ENCODE measurements at places on chromosomes 11 and 22.

DNA sequence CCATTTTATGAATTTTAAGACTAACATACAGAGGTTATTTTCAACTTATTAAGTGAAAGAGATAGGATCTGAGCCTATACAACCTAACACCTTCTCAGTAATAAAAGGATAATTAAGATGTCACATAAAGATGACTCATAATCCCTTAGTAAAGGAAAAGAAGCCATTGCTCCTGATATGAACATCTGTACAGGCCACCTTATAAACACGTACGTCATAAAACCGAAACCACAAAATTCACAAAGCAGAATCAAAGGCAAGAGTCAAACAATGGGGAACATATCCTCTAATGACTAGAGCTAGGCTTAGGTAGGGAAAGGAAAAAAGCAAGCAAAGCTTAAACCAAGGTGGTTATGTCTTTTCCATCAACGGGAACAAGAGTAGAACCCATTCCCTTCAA, 103.5 kb downstream of the KCNA4 start:
- DNase-seq: no peak

DNA sequence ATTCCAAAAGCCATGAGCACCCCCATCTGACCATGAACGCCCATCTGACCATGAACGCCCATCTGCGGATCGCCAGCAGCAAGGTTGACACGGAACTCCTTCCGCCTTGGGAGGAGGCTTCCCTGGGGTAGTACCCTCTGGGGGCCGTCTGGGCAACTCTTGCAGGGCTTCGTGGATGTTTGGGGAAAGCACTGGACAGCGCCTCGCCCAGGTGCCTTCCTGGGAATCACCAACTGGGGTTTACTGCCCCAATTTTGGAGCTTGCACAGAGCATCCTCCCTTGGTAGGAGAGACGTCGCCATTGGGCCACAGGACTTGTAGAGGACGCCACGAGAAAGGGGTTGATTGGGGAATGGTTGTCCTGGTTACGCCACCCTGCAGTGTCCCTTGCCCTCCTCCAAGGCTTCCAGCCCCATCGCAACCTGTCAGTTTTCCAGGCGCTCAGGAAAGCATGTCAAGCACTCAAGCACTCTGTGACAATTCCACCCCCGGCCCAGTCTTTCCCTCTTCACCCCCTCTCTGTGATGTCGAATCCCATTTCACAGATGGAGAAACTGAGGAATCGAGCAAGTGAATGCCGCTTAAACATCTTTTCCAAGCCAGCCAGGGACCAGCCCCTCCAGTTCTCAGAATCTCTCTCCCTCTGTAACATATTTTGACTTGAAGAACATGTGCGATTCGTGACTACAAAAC, 914 bp upstream of the PRDM11 start:
- DNase-seq: no peak

GRCh38 chr11:2439820-2440219, 4.5 kb downstream of the TRPM5 start:
- no peak for DNase-seq

- DNase-seq: no peak
These were observed 12.3 kb upstream of the SHANK3 start for GRCh38 chr22:50660306-50660705.

- peak; percentile 73 for DNase-seq
These were observed 13.1 kb upstream of the RPS19BP1 start for GRCh38 chr22:39545386-39546365.

DNA sequence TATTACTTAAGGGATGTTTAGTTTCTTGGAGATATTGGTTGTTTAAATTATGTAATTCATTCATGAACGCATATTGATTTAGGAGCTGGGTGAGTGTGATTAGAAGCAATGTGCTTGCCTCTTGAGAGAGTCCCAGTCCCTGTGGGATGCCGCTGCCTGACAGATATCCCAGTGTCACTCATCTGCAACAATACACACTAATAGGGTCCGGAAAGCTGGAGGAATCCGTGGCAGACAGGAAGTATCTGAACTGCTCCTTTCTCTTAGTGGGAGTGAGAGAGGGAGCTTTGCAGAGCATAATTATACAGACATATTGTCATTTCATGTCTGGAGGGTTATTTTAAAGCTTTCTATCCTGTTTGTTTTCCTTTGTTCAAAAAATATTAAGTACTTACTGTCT, 17.4 kb downstream of the AMOTL1 start:
- no peak for DNase-seq

Measured in CD8-positive, alpha-beta memory T cell (primary cell).